ENCODE measurements at places on chromosomes 2 and 18. TPM values are rescaled to one million over a fixed set of nuclear protein-coding genes. Genes with fewer than 3 reads are reported as not detected.

DNA sequence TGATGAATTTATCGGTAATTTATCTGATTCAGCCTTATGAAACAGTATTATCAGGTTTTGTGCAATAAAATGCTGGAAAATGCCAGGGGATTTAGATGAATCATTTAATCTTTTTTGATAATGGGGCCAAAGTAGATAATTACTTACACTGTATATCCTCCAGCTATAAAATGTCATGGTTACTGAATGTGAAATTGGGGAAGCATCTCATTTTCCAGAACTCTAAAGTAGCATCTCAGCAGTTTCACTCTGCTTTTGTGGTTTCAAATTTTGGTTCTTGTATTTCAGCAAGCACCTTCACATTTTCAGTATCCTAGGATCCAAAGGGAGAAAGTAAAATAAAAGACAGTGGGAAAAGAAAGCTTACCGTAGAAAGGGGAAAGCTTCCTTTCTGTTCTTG is 12.8 kb downstream of the ANKRD62 start:
- no peaks in the 10 kb centered on the region for H3K27me3 ChIP-seq
- no peaks in the 10 kb centered on the region for H3K36me3 ChIP-seq
- H3K27ac ChIP-seq, result no peak overlapping the region
- no peaks in the 10 kb centered on the region for H3K4me1 ChIP-seq
- no peak for DNase-seq

- no peaks in the 10 kb centered on the region for H3K4me1 ChIP-seq
- H3K27me3 ChIP-seq, result no peaks in the 10 kb centered on the region
- DNase-seq, result no peak
- no peak overlapping the region for H3K27ac ChIP-seq
- H3K36me3 ChIP-seq, result no peaks in the 10 kb centered on the region
Measured at GRCh38 chr2:172131713-172132555, 29.2 kb upstream of the DLX2 start.

- no peaks in the 10 kb centered on the region for H3K27me3 ChIP-seq
- H3K4me1 ChIP-seq, result no peaks in the 10 kb centered on the region
- no peak overlapping the region for H3K27ac ChIP-seq
- no peak for DNase-seq
- no peak overlapping the region for H3K4me3 ChIP-seq
Measured at GRCh38 chr18:8411492-8411891, 197.7 kb upstream of the RAB12 start.

GRCh38 chr18:5288517-5288935 is 7.0 kb downstream of the ZBTB14 start:
- H3K36me3 ChIP-seq, result peaks cover 7% of the 10 kb centered on the region
- H3K27ac ChIP-seq, result no peak overlapping the region
- no peak for DNase-seq
- no peaks in the 10 kb centered on the region for H3K4me1 ChIP-seq
- H3K4me3 ChIP-seq, result no peak overlapping the region

- H3K27me3 ChIP-seq, result no peaks in the 10 kb centered on the region
- no peak overlapping the region for H3K27ac ChIP-seq
- DNase-seq, result no peak
- no peaks in the 10 kb centered on the region for H3K4me1 ChIP-seq
- H3K36me3 ChIP-seq, result no peaks in the 10 kb centered on the region
Measured at GRCh38 chr2:163701399-163702195, 34.2 kb downstream of the FIGN start.

DNA sequence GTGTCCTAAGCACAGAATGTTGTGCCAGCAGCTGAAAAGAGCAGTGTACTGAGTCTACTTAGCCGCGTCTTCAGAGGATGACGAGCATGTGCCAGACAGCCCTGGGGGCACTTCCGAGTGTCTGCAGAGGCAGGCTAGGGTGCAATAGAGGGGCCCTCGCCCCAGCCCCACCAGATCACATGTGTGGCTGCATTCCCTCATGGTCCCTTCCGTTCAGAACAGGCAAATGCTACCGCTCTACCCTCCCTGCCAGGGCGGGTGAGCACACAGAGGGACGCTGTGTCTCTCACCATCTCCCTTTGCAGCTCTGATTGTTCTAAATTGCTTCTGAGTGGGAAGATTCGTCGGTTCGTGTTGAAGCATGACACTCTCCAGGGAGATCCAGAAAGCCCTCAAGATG is 212.2 kb upstream of the RAB12 start:
- H3K4me1 ChIP-seq, result no peaks in the 10 kb centered on the region
- no peaks in the 10 kb centered on the region for H3K27me3 ChIP-seq
- no peak overlapping the region for H3K27ac ChIP-seq
- no peak overlapping the region for H3K4me3 ChIP-seq
- DNase-seq, result no peak

DNA sequence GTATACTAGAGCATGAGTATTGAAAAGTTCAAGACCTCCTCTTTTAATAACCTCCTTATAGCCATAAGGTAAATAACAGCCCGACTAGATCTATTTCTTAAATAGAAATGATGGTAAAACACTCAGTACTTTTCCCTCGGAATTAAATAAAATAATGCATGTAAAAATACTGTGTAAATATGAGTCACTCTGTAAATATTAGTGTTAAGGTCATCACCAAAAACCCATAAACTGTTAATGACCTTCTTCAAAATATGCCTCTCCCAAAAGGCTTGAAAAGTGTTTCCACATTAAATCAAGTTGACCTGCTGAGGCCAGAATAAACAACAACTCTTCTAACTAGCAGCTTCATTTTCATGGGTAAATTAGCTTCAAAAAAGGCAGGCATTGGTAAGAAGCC is 25.3 kb upstream of the BZW1 start:
- no peak for DNase-seq
- no peak overlapping the region for H3K27ac ChIP-seq
- no peak overlapping the region for H3K4me3 ChIP-seq
- H3K4me1 ChIP-seq, result no peaks in the 10 kb centered on the region

DNA sequence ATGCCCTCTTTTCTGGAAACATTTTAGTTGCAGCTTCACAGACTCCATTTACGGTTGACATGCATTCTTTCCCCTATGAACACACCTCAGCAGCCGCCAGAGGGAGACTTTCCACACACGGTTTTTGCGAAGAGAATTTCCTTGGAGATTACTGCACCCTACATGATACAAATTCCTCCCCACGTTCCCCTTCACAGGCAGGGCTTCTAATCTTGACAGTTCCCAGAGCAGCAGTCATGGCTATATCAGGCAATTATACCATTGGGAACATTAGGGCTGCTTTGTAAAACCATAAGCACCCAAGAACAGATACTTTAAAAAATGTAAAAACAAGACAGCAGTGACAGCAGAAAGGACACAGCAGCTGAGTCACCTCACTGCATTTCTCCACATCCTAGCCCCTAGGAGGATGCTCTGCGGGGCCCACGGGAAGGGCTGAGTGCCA is 253.8 kb downstream of the TGIF1 start:
- H3K36me3 ChIP-seq, result no peaks in the 10 kb centered on the region
- no peak overlapping the region for H3K27ac ChIP-seq
- no peak overlapping the region for H3K4me3 ChIP-seq
- H3K27me3 ChIP-seq, result no peaks in the 10 kb centered on the region
- H3K4me1 ChIP-seq, result peaks cover 6% of the 10 kb centered on the region

GRCh38 chr2:10375570-10376281 is 72.4 kb downstream of the ODC1 start:
- no peaks in the 10 kb centered on the region for H3K27me3 ChIP-seq
- DNase-seq, result no peak
- no peak overlapping the region for H3K4me3 ChIP-seq
- H3K36me3 ChIP-seq, result peaks cover 5% of the 10 kb centered on the region

- H3K27me3 ChIP-seq, result no peaks in the 10 kb centered on the region
- H3K4me3 ChIP-seq, result no peak overlapping the region
- DNase-seq, result no peak
- H3K36me3 ChIP-seq, result peaks cover 21% of the 10 kb centered on the region
Measured at GRCh38 chr2:32427672-32428610, 71.1 kb downstream of the BIRC6 start.

- H3K4me1 ChIP-seq, result no peaks in the 10 kb centered on the region
- no peaks in the 10 kb centered on the region for H3K27me3 ChIP-seq
- peak; percentile 39 for DNase-seq
- H3K36me3 ChIP-seq, result no peaks in the 10 kb centered on the region
- no peak overlapping the region for H3K27ac ChIP-seq
Measured at GRCh38 chr2:236449167-236449761, 120.4 kb upstream of the ACKR3 start.

GRCh38 chr2:207571370-207571769 is 41.6 kb downstream of the CREB1 start:
- H3K4me1 ChIP-seq, result no peaks in the 10 kb centered on the region
- no peak overlapping the region for H3K27ac ChIP-seq
- no peak for DNase-seq
- no peaks in the 10 kb centered on the region for H3K27me3 ChIP-seq
- H3K4me3 ChIP-seq, result no peak overlapping the region

- peak; percentile 18 for DNase-seq
- no peak overlapping the region for H3K4me3 ChIP-seq
- no peaks in the 10 kb centered on the region for H3K27me3 ChIP-seq
- no peaks in the 10 kb centered on the region for H3K36me3 ChIP-seq
- no peaks in the 10 kb centered on the region for H3K4me1 ChIP-seq
Measured at GRCh38 chr2:239609162-239609561, 208.3 kb upstream of the HDAC4 start.

DNA sequence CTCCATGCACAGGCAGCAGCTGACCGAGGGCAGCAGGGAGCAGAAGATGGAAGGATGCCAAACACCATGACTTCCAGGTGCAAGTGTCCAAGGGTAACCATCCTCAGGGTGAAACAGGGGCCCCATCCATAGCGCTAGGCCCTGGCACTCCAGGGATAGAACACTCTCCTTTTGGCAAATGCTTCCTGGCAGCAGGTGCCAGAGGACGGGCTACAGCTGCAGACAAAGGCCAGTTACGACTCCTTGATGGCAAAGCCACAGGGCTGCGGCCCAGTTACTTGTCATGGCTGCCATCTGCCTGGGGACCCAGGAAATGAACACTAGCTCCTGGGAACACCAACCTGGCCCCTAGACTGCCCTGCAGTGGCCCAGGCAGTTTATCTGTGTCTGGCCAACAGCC is 178.8 kb downstream of the TMEM163 start:
- H3K27ac ChIP-seq, result no peak overlapping the region
- H3K36me3 ChIP-seq, result no peaks in the 10 kb centered on the region
- H3K4me3 ChIP-seq, result no peak overlapping the region
- DNase-seq, result no peak
- no peaks in the 10 kb centered on the region for H3K27me3 ChIP-seq

DNA sequence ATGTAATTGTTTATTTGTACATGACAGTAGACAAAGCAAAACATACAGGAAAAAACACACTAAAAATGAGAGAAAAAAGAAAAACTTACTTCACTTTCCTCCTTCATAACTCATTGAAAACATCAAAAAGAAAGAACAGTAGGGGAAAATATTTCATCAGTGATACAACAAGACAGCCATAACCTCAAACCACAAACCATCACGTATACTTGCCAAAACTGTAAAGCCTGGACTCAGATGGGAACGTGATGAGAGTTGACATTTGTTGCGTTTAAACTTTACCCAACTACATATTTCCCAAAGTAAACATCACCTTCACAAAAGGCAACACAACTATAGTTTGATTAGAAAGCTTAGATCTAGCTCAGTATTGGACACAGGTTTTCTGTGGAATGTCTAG is 278.2 kb upstream of the COL3A1 start:
- DNase-seq, result no peak
- no peaks in the 10 kb centered on the region for H3K4me1 ChIP-seq
- H3K27ac ChIP-seq, result no peak overlapping the region
- H3K27me3 ChIP-seq, result no peaks in the 10 kb centered on the region
- no peaks in the 10 kb centered on the region for H3K36me3 ChIP-seq

DNA sequence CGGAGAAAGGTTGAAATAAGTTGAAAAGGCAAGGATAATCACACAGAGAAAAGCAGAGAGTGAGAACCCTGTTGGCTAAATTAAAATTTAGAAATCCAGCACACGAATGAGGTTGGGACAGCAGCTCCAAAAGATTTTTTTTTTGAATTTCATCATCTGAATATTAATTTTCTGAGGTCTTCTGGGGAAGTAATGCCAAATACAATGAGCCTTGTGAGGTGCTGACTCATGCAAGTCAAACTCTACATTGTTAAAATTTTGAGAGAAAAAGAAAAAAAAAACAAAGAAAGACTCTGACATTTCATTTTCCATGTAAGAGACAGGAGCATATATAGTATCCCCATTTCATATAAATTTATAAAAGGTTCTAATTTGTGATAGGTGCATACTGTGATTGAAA is 614.2 kb upstream of the CDH2 start:
- no peaks in the 10 kb centered on the region for H3K27me3 ChIP-seq
- H3K27ac ChIP-seq, result no peak overlapping the region
- H3K36me3 ChIP-seq, result no peaks in the 10 kb centered on the region
- no peaks in the 10 kb centered on the region for H3K4me1 ChIP-seq
- DNase-seq, result no peak
- H3K4me3 ChIP-seq, result no peak overlapping the region

- no peak overlapping the region for H3K4me3 ChIP-seq
- H3K27me3 ChIP-seq, result no peaks in the 10 kb centered on the region
- no peaks in the 10 kb centered on the region for H3K36me3 ChIP-seq
- peaks cover 15% of the 10 kb centered on the region for H3K4me1 ChIP-seq
Measured at GRCh38 chr2:48312126-48312525, 217.8 kb upstream of the STON1 start.

- H3K27me3 ChIP-seq, result no peaks in the 10 kb centered on the region
- no peak for DNase-seq
- no peaks in the 10 kb centered on the region for H3K36me3 ChIP-seq
Measured at GRCh38 chr2:12623051-12623450, 93.7 kb upstream of the TRIB2 start.

DNA sequence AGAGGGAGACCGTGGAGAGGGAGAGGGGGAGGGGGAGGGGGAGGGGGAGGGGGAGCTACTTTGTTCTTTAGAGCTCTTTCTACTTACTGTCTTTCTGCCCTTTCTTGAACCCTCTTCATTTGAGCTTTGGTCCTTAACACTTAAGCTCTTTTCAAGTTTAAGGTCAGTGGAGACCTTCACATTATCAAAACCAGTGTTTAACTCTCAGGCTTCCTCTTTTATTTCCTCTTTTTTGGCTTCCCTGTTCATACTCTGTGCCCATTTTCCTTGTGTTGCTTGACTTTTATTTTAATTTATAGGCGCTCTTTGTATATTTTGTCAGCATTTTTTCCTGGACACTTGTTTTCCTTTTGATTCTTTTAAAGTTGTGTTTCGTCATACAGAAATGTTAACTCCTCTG is 37.1 kb downstream of the ACSL3 start:
- no peaks in the 10 kb centered on the region for H3K27me3 ChIP-seq
- no peak overlapping the region for H3K27ac ChIP-seq

GRCh38 chr2:27711804-27712203 is 48.1 kb downstream of the SLC4A1AP start:
- no peak for DNase-seq
- no peak overlapping the region for H3K27ac ChIP-seq
- H3K4me1 ChIP-seq, result peaks cover 15% of the 10 kb centered on the region
- H3K36me3 ChIP-seq, result no peaks in the 10 kb centered on the region
- H3K4me3 ChIP-seq, result no peak overlapping the region

- H3K4me3 ChIP-seq, result no peak overlapping the region
- H3K4me1 ChIP-seq, result peaks cover 5% of the 10 kb centered on the region
- no peaks in the 10 kb centered on the region for H3K27me3 ChIP-seq
- DNase-seq, result no peak
- H3K36me3 ChIP-seq, result no peaks in the 10 kb centered on the region
Measured at GRCh38 chr2:197908156-197908555, 103.8 kb downstream of the PLCL1 start.

The PTRHD1 gene
- 15.3 TPM for total RNA-seq

The CCDC74B gene
- 13.6 TPM for total RNA-seq

The IL36G gene
- total RNA-seq, result not detected

The KCNS3 gene
- total RNA-seq, result 110 TPM

The MATN3 gene
- total RNA-seq, result 17.3 TPM

The UGT1A4 gene
- 0.14 TPM for total RNA-seq

The DSC3 gene
- 0.40 TPM for total RNA-seq

The HOXD12 gene
- total RNA-seq, result not detected

The GCA gene
- total RNA-seq, result 12.7 TPM

The ADAM23 gene
- 0.15 TPM for total RNA-seq

The RUFY4 gene
- total RNA-seq, result 0.22 TPM

The C2orf81 gene
- 2.6 TPM for total RNA-seq

The SOX11 gene
- total RNA-seq, result not detected

The OSR1 gene
- 19.4 TPM for total RNA-seq

The CACNB4 gene
- 7.7 TPM for total RNA-seq

Data from upper lobe of left lung (tissue), 6 donors.